ENCODE measurements at places on chromosomes 3 and 15.

- DNase-seq: no peak
Measured at GRCh38 chr3:46383951-46384330, 13.2 kb downstream of the CCR5 start.

- DNase-seq: no peak
Measured at GRCh38 chr3:39295184-39295775, 15.4 kb upstream of the CX3CR1 start.

GRCh38 chr15:94008104-94009074 is 223.0 kb upstream of the MCTP2 start:
- DNase-seq: no peak

DNA sequence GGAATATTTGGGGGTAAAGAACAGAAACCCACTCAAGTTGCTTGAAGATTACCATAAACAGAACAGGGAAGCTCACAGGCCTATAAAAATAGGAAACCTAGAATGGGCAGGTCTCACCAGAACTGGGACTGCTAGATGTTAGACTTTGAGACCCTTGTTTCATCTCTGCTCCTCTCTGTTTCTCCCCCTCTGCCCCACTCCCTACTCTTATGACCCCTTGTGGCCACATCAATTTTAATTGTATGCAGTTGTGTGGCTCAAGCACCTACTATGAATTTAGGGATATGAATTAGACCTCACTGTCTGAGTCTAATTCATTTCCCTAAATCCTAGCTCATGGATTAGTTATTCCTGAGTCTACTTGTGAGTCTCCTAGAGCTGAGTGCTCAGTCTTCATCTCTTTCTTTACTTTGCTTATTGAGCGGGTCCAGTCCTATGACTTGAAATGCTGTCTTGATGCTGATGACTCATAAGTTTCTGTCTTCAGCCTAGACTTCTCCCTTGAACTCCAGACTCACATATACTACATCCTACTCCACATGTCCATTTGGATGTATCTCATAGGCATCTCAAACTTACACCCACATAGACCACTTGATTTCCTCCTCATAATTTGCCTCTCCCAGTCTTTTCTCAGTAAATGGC is 78.7 kb downstream of the ITPR1 start:
- DNase-seq: no peak

GRCh38 chr3:114506591-114507300 is 212.9 kb downstream of the TIGIT start:
- no peak for DNase-seq

DNA sequence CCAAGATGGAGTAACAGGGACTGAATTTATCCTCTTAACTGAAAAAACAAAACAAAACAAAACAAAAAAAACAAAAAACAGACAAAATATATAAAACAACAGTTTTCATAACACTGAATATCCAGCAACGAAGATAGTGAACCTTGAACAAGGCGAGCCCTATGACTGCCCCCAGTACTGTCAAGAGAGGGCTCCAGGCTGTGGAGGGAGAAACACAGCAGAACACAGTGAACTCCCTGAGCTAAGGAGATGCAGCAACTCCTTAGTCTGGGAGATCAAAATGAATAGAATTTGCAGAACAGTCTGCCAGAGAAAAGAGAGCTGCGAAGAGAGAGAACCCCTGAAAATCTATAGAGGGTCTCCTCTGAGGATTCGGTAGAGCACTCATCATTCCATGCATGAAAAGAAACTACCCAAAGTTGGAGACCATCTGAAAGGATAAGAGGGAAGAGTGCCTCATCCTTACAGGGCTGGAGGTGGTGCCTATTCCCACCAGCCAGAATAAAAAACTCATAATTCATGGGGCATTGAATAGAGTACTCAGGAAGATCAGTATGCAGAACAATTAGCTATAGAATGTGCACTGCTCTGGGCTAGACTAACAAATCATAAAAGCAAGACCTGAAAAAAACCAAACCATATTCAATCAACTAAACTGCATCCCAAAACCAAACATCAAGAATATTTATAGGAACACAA is 101.8 kb downstream of the FRMD4B start:
- DNase-seq: no peak

- DNase-seq: no peak
Measured at GRCh38 chr15:74252291-74252690, 16.2 kb downstream of the CCDC33 start.

- no peak for DNase-seq
Measured at GRCh38 chr3:143885780-143886427, 37.6 kb upstream of the SLC9A9 start.

DNA sequence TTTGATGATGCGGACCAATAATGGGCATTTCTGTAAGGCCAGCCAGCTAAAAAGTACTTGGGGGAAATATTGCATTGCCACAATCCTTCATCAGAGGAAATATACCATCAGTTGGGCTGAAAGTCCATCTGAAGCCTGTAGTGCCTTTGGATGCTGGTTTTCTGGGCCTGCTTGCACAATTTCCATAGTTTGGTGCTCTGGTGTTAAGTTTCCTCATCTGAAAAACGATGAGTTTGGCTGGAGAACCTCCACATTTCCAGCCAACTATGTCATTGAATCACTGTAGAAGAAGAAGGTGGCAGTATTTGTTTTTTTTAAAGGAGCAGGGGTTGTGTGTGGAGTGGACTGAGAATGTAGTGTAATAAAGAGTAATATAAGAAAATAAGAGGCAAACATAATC is 10.1 kb downstream of the CCNB2 start:
- no peak for DNase-seq

GRCh38 chr15:61380270-61380669 is 151.2 kb upstream of the RORA start:
- DNase-seq: no peak

GRCh38 chr3:133945381-133946095 is 49.9 kb upstream of the RAB6B start:
- DNase-seq: no peak

- DNase-seq: no peak
Measured at GRCh38 chr15:77053709-77054108, 17.2 kb downstream of the TSPAN3 start.

DNA sequence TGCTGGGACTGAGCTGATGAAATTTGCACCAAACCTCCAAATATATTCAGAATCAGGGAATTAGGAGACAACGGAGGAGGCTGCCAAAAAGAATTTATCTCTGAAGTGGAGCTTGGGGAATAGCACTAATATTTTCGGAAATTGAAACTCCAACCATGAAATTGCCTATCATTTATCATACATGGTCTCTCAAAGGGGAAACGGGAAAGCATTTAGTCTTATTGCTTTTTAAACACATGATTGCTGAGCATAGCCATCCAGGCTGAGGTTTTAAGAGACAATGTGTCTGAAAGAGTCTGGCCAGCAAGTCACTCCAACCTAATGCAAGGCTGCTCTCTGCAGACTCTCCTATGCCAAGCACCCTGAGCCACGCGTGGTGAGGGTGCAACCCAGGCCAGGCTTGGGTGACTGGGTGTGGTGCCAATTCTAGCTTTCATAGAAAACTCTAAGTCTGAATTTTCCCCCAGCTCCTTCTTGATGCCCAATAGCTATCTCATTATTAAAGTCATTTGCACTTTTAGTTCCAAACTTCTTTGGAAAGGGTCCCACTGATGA is 200.2 kb downstream of the RPLP1 start:
- DNase-seq: no peak

GRCh38 chr15:99449514-99449913 is 116.3 kb upstream of the MEF2A start:
- DNase-seq: no peak

DNA sequence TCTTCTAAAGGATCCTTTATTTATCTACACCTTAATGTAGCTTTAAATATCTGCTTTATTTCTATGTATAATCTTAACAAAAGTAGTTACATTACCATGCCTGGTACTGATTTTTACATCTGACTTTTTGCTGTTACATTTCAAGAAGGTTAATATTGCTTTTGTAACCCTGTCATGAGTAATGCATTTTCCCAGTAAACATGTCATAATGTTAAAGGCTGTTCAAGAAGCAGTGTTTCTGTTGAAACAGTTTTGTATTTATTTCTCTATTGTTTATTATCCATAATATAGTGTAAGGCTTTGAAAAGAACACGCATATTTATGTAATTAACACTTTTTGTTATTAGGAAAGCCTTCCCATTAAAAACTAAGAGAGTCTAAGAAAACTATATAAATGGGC is 98.5 kb upstream of the SOX2 start:
- no peak for DNase-seq

DNA sequence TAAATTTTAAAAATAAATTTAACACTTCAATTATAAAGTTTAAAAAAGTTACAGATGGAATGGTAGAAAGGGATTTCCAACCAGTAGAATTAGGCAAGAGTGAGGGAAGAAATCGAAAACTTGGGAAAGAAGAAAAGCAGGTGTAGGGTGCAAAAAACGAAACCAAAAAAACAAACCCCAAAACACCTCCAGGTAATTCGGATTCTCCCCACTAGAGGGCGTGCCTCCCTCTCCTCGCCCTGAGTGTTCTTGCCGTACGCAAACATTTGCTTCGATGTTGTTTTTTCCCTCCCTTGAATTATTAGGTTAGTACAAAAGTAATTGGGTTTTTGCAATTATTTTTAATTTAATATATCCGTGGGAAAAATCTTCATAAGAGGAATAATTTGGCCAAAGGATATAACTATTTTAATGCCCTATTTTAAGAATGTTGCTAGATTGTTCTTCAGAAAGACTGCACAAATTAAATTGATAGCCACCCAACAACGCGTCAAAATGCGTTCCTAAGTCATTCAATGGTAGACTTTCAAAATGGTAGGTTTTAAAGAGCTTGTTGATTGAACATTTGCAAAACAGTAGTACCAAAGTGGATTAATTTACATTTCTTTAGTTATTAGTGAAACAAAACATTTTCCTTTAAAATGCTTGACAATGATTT is 63.7 kb downstream of the SLC30A4 start:
- peak; percentile 73 for DNase-seq

GRCh38 chr15:47788685-47789084 is 71.4 kb downstream of the SEMA6D start:
- no peak for DNase-seq

DNA sequence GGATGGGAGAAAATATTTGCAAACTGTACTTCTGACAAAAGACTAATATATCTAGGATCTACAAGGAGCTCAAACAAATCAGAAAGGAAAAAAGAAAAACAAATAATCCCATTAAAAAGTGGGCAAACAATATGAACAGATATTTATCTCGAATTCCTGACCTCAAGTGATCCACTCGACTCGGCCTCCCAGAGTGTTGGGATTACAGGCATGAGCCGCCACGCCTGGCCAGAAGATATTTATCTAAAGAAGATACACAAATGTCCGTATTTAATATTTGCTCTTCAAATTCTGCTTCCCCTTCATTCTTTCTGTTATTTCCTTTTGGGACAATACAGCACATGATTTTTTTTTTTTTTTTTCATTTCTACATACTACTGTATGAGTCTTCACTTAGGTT is 151.7 kb upstream of the GRM7 start:
- DNase-seq: no peak

DNA sequence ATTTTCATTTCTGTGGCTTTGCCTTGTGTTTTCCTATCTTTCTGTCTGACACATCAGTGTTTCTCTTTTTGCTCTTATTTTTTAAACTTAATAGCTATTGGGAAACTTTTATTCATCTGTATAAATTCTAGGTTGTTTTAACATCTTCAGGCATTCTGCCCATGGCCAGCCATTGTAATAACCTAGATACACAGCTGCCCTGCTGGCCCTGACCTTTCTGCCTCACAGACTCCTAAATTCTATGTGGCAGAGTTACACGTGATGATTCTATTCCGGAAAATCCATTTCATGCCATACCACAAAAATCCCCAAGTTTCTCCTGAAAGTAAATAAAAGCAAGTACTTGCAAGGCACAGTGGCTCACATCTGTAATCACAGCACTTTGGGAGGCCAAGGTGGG is 150.1 kb downstream of the UACA start:
- no peak for DNase-seq

DNA sequence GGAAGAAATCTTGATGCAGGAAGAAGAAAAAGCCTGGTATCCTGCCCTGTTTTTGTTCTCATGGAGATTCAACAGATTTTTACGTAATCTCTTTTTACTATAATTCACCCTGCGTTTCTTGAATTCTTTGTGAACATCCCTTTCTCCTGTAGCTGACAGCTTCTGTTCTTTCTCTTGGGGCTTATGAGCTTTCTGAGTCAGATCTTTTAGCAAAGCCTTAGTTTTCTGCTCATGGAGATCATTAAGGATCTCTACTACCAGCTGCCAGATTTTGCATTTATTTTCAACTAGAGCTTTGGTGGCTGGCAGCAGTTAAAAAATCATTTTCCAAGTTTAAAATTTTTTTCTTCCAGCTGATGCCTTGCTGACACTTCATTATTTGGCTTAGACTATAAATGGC is 51.6 kb downstream of the MOBP start:
- DNase-seq: no peak

GRCh38 chr3:13228584-13228983 is 155.4 kb upstream of the IQSEC1 start:
- DNase-seq: no peak

DNA sequence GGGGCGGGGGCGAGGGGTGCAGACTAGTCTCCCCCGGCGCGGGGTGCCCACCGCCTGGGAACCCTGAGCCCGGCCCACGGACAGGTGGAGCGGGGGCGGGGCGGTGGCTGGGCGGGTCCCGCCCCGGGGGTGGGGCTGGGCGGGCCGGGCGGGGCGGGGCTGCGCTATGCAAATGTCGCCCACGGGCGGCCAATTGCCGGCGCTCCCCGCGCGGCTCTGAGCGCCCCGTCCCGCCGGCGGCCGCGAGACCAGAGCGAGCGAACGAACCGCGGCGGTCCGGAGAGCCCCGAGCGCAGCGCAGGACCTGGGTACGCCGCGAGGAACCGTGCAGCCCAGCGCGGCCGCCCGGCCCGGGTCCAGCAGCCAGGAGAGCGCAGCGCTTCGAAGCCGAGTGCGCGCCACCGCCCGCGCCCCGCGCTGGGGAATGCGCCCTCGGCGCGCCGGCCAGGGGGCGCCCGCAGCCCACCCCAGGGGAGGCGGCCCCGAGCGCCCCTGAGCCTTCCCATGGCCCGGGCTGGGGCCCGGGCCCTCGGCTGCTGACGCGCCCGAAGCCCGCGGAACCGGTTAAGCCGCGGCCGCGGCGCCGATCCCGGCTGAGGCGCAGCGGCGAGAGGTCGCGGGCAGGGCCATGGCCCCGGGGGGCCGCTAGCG is at the start of gene SEMA3F:
TSS of gene SEMA3F (plus strand) at position 485 of the 651 bp plus-strand sequence. CDS start 4,299 bp downstream, outside the sequence.
- DNase-seq: peak; percentile 86

DNA sequence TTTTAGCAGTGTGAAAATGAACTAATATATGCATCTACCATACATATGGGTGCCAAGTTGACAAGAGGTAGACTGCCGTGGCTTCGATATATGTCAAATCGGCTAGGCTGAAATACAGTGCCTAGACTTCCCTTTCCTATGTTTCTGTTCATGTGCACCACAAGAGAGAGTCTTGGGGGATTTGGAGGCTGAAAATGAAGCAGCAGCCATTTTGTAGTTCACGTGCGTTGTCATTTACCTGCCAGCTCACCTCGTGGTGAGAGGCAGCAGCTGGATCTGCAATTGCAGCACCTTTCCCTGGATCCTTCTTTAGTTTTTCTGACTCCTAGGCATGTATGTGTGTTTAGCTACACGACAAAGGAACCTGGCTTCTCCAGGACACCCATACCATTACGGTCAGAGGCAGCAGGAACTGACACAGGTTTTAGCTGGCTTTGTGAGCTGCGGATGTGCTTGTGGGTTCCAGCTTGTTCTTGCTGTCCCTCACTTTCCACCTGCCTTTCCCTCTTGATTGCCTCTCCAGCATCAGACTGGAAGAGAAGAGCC is 40.5 kb upstream of the SIAH2 start:
- no peak for DNase-seq

- DNase-seq: no peak
Measured at GRCh38 chr3:101027286-101027685, 34.1 kb upstream of the ABI3BP start.

GRCh38 chr3:188529228-188529627 is 375.3 kb downstream of the LPP start:
- DNase-seq: no peak

Measured in mucosa of descending colon (tissue), 3 donors.